Fibroblast of mammary gland (primary cell): ENCODE measurements at places on chromosomes 3 and 15.

DNA sequence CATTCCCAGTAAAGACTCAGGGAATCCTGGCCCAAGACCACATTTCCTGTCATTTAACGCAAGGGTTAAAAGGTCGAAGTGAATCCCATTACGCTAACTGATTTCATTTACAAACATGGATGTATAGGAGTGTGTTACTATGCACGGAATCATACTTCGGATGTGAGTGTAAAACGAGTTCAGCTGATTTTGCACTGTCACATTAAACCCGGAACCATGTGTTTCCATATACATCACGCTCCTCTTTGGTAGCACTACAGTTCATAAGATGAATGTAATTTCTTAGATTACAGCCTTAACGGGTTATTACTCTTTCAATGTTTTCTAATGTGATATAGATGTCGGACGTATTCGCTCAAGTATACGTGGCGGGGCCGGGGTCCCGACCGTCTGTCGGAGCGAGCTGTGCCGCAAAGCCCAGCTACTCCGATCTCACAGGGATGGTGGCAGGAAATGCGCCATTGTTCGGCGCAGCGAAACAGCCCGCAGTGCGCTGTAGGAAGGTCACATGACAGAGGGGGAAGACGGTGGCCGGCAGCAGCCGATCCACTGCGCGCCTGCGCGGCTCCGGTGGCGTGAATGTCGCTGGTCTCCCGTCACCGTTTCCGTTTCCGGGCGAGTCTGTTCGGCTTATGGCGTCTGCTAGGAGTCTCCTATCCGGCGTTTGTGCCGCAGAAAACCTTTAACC, 97.3 kb downstream of the NPAP1 start:
- peak; percentile 81 for DNase-seq

DNA sequence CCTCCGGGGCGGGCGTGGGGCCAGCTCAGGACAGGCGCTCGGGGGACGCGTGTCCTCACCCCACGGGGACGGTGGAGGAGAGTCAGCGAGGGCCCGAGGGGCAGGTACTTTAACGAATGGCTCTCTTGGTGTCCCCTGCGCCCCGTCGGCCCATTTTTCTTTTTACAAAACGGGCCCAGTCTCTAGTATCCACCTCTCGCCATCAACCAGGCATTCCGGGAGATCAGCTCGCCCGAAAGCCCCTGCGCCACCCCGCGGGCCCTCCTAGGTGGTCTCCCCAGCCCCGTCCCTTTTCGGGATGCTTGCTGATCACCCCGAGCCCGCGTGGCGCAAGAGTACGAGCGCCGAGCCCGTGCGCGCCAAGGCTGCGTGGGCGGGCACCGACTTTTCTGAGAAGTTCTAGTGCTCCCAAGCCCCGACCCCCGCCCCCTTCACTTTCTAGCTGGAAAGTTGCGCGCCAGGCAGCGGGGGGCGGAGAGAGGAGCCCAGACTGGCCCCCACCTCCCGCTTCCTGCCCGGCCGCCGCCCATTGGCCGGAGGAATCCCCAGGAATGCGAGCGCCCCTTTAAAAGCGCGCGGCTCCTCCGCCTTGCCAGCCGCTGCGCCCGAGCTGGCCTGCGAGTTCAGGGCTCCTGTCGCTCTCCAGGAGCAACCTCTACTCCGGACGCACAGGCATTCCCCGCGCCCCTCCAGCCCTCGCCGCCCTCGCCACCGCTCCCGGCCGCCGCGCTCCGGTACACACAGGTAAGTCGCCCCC, at the start of gene THBS1:
THBS1 (plus strand) TSS at position 595 of the 757 bp plus-strand sequence. CDS start 779 bp downstream, outside the sequence.
- DNase-seq = peak; percentile 85

- no peak for DNase-seq
Observed at GRCh38 chr15:74502301-74502700, 38.7 kb upstream of the ARID3B start.

DNA sequence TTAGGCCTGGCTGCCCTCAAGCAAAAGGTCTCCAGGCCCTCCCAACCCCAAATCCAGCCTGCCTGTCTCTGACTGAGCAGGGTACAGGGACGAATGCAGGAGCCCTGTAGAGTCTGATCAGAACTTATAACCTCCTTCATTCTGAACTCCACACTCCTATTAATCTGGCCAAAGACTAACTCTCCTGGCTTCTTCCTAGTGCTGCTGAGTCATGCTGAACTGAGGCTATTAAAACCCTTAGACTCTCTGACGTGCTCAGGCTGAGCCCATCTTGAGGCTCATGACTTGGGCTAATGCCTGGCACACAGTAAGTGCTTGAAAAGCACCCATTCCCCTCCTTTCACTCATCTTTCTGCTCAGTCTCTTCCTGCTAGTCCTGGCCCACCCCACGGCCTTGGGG, 81.9 kb downstream of the NUP210 start:
- DNase-seq = peak; percentile 9
